ENCODE measurements at places on chromosomes 3 and 15. TPM values are rescaled to one million over a fixed set of nuclear protein-coding genes. Genes with fewer than 3 reads are reported as not detected.

GRCh38 chr3:140007911-140008869 lies 73.2 kb downstream of the CLSTN2 start:
- DNase-seq = peak; percentile 19

- no peak for DNase-seq
These were observed 167.4 kb downstream of the NTRK3 start for GRCh38 chr15:88089024-88089620.

- no peak for DNase-seq
These were observed 295.1 kb downstream of the FOXP1 start for GRCh38 chr3:71288269-71288930.

- peak; percentile 48 for DNase-seq
These were observed 826 bp downstream of the LRRC58 start for GRCh38 chr3:120348065-120348990.

- no peak for DNase-seq
These were observed 263.8 kb downstream of the TBC1D5 start for GRCh38 chr3:17478673-17479072.

Gene NUP210
- 20.4 TPM for total RNA-seq

Gene NEDD4
- 10.2 TPM for total RNA-seq

Gene GADL1
- total RNA-seq = 2.4 TPM

Gene RBMS3
- 117 TPM for total RNA-seq

Gene AHSG
- 0.20 TPM for total RNA-seq

Gene CELF6
- 3.4 TPM for total RNA-seq

Gene PEX5L
- total RNA-seq = 0.15 TPM

Gene CALML4
- total RNA-seq = 16.8 TPM

Gene CTXND1
- 2.4 TPM for total RNA-seq

All from lung (tissue), 17 donors.